ENCODE measurements at places on chromosomes 5 and 9. TPM values are rescaled to one million over a fixed set of nuclear protein-coding genes. Genes with fewer than 3 reads are reported as not detected.

The KIF24 gene
- total RNA-seq, result 0.55 TPM

The PNPLA7 gene
- total RNA-seq, result 1.1 TPM

The DEPDC1B gene
- 1.1 TPM for total RNA-seq

The FST gene
- 68.3 TPM for total RNA-seq

The ARID3C gene
- 0.14 TPM for total RNA-seq

The SIT1 gene
- total RNA-seq, result not detected

The ZNF300 gene
- 4.6 TPM for total RNA-seq

Data from smooth muscle cell of bladder (primary cell).